ENCODE measurements at places on chromosomes 16 and 17.

- no peak for DNase-seq
These were observed 23.4 kb downstream of the HAPSTR1 start for GRCh38 chr16:9114842-9115241.

- no peak for DNase-seq
These were observed 1.8 kb upstream of the HEATR6 start for GRCh38 chr17:60080545-60080944.

- peak; percentile 16 for DNase-seq
These were observed 11.0 kb downstream of the HEXIM2 start for GRCh38 chr17:45172541-45173286.

DNA sequence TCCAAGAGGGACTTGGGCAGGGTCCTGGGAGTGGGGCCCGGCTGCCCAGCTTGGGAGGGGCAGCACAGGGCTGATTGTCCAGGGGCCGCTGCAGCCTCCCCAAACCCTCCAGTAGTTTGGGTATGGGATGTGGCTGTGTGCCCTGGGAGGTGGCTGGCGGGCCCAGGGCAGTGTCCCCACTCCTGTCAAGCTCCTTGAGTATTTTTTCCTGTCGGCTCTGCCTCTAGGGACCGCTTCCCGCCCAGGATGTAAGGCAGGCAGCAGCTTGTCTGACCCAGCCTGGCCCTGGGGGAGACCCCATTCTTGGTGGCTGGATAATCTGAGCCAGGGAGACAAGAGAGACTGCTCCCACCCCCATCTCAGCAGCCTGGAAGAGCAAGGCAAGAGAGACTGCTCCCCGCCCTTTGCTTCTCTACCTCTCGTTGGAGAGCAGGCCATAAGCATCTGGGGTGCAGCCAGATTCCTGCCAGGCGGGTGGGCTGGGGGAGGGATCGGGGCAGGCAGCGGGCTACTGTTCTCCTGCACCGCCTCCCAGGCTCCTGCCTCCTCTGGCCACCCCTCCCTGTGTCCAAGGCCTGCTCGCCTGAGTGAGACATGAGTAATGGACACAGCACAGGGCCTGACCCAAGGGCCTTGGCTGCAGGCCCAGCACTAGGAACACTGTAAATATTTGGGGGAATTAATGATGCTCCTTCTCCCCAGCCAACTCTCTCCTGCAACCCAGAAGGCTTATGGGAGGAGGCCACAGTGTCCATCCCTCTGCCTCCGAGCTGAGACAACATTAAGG lies 18.4 kb upstream of the ITGA3 start:
- no peak for DNase-seq

GRCh38 chr16:14373896-14374295 lies 256.2 kb downstream of the PARN start:
- no peak for DNase-seq

DNA sequence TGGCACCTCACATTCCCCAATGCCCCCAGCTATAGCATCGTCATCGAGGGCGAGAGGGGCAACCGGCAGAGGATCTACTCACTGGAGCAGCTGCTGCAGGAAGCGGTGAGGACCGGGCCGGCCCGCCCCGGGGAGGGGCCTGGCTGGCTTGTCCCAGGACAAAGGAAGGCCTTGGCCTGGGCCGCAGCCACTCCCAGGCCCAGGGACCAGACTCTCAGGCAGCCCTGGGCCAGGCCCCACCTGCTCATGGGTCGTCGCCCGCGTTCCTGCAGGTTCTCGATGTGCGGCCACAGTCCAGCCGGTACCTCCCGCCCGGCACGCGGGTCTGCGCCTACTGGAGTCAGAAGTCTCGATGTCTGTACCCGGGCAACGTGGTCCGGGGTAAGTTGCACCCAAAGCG lies 53.4 kb downstream of the ACTG1 start:
- DNase-seq: no peak
